Psoas muscle (tissue), 8 donors: ENCODE measurements at places on chromosomes 7 and 10. TPM values are rescaled to one million over a fixed set of nuclear protein-coding genes. Genes with fewer than 3 reads are reported as not detected.
A peak's percentile ranks its signal among the peaks of the same experiment; 100 is the strongest.

The KDM7A gene
- 5.5 TPM for polyA plus RNA-seq

The GSTO2 gene
- polyA plus RNA-seq: 1.1 TPM

DNA sequence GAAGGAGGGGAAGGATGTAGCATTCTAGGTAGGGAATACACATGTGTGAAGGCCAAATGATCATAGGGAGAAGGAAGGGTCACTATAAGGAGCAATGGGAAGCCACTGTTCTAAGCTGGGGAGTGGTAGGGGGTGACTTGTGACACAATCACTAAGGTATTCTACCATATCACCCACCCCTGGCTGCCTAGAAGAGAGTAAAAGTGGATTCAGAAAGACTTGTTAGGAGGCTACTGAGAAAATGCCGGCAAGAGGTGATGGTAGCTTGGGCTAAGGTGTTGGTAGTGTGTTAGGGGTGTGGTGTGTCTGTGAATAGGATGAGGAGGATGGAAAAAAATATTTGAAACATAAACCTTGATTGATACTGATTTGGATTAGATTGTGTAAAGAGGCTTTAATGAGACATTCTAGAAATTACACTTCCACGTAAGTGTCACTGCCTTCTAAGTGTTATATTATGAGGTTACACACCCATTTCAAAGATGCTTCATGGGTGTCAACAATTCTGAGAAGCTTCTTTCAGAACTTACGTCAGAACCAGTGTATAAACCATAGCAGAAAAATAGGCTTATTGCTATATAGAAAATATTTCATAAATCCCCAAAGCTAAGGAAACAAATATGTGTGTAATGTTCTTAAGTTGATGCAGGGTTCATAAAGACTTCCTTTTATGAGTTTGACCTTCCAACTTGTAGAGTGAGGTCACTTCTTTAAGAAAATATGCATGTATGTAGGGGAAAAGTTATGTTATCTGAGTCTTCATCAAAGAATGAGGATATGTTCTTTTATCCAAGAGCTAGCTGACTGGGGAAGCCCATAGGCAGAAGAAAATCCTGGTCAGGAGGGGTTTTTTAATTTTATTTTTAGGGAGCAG, 5.6 kb upstream of the BPGM start:
- no peak for DNase-seq

DNA sequence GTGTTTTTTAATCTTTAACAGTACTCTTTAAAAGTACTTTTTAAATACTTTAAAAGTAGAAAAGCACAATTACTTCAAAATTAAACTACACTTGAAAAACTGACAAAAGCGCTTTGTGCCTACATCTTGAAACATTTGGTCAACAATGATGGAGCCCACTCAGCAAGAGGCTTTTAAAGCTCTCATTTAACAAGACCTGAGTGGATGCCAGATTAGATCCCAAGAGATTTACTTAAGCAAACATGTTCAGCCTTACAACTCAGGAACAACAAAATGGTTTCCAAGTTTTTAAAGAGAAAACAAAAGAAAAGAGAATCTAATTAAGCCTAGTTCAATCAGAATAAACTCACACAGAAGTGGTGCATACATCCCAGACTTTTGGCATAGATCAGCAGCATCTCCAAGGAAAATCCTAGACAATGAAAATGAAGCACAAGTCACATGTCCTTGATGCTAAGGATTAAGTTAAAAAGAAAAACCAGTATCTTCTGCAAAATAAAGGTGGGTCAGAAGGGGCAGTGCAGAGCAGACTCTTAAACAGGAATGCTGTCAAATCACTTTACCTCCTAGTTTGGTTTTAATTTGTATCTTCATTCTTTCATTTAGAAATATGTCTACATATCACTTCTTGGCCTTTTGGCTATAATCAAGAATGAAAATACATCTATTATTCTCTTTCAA, 26.2 kb downstream of the HIBADH start:
- no peak for DNase-seq

DNA sequence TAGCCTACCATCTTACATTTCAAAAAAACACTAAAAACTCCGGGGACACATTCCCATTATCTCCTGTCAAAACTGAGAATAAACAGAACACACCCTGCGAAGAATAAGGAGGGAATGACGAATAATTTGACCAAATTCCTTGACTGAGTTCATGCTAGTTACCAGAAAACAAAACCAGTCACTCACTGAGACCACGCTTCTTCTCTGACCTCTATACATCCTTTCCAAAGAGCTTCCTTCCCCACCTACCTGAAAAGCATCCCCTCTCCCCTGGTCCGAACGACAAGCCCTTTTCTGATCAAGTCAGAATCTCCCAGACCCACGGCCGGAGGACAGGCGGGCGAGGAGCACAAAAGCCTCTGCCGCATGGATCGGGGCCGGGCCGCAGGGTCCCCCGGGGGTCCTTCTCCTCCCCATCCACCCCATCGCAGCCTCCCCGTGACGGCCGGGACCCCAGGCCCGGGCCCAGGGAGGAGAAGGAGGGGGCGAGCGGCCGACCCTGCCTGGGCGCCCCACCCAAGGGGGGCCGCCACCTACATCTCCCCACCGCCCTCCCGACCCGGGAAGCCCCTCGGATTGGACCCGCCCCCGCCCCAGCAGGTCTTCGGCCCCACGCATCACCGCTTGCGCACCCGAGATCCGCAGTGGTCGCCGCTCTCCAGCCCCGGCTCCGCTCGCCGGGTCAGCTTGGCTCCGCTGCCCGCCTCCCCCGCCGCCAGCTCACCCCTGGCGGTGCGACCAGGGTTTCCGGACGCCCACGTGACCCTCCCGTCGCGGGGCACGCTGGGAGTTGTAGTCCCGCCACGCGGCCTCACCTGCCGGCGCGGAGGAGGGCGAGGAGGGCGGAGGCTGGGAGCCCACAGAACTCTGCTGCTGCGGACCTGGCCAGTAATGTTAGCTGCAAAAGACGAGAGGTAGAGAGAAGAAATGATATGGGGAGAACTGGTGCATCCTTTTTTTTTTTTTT, at the start of gene SLC37A3:
Gene SLC37A3 (minus strand): TSS at position 747 of the 967 bp plus-strand sequence. CDS start 16,004 bp downstream, outside the sequence.
- DNase-seq: peak; percentile 87

- no peak for DNase-seq
These were observed 30.4 kb upstream of the DGKI start for GRCh38 chr7:137877027-137877675.
